ENCODE measurements at places on chromosomes 1 and 21.

DNA sequence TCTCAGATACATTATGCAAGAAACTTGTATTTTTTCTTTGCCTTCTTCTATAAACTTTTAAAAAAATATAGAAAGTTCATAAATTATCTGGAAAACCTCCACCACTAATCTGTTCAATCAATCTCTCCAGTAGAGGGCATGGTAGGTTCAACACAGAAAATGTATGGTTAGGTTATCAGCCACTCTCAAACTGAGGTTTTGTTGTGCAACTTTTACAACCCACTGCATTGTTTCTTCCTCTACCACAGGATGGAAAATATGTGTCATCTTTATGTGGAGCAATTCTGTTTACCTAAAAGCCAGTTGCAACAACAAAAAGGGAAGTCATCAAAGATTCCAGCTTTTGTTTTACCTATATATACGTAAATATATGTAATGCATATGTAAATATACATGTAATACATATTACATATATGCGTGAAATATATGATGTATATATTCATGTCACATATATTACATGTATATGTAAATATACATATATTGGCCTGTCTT, 3.0 kb upstream of the RGS2 start:
- DNase-seq: peak; percentile 41

DNA sequence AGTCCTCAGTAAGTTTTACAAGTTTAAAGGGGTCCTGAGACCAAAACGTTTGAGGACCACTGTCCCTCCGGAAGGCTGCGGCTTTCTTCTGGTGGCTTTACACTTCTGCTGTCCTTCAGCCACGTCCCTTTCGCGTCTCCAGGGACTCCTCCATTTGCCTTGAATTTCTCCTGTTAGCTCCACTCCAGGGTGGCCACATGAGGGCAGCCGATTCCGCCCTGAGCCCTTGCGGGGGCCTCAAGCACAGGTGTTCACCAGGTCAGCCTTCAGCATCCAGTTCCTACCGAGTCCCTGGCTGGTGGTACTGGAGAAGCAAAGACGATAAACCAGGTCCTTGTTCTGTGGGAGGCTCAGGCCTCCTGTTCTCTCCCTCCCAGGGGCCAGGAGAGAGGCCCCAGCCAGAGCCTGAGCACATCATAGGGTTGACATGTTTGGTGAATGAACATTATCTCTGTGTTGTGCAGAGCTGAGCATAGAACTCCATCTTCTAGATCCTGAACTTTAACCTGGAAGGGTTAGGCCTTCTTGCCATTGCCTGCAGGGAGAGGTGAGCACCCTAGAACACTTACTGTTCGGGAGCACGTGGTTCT, 27.4 kb upstream of the COQ8A start:
- DNase-seq: peak; percentile 69

DNA sequence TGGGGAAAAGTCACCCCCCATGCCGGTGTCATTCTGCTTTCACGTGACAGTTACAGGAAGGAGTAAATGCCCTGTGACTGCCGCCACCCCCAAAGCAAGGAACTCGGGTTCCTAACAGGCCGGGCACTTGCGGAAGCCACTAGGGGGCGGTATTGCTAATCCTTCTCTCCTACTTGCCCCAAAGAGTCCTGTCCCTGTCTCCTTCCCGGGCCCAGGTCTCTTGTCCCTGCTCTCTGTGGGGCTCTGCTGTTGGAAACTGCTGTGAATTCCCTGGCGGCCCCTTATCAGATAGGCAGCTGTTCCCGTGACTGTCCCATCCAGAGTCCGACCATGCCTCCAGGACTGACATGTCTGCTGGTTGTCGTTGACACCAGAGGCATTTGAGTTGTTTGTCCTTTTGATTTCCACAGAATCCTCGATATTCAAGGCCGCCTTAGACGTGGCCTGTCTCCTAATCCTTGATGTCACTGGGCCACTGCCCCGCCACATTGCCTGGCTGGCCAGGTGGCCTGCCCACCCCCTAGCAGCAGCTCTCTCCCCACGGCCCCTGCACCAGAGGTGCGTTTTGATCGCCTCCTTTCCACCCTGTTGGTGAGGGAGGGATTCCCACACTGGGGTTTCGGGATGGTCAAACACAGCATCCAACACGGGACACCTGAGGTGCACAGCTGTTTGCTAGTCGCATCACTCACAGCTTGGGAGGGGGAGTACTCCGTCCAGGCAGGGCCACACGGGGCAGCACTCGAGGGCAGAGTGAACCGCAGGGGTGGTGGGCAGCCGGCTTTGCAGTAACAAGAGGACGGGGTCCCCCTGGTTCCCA, 37.3 kb downstream of the CHAF1B start:
- DNase-seq: peak; percentile 24

DNA sequence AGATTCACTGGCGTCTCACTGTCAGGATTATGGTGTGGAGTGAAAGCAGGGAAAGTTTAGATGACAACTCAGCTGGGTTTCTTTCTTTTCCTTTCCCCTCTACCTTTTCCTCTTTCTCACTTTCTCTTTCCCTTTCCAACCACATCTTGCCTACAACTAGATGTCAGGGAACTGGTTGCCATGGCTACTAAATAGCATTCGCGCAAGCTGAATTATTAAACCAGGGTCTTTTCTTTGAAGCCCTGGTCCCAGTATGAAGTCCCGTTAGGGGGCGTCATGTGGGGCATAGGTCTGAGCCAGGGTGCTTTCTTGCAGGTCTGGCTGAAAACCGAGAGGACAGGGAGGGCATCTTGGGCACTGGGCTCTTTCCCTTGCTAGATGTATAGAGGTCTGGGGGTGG, 168.4 kb upstream of the CACNA1E start:
- DNase-seq: no peak

GRCh38 chr1:231196728-231197127, 34.9 kb downstream of the TRIM67 start:
- no peak for DNase-seq

DNA sequence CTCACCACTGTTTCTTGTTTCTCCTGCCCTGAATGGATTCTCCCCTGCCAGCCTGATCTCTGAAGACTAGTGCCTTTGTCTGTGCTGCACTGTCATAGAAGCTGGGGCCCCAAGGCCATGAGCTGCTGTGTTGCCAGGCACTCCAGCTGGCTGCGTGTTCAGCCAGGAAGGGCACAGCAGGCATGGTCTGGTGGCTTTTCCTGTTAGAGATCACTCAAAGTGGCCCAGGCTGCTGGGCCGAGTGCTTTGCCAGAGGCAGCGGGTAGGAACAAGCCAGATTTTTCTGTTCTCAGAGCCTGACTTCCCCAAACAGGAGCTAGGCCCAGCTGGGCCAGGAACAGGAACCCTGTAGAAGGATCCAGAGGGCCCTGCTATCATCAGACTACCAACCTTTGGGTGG, 5.2 kb downstream of the ADPRS start:
- no peak for DNase-seq

DNA sequence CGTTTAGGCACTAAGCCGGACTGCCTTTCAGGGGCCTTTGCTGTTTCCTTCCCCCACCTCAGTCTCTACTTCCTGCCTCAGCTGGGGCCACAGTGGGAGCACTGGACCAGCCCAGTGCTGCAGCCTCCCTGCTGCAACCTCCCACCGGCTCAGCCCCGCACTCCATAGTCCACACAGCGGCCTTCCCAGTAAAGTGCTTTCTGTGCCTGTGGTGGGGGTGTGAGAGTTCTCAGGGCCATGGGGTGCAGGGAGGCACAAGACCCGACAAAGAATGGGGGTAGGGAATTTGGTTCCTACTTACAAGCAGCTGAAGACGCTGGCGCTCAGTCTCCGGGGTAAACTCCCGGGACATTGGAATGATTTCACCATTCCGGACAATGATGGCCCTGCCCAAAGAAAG, 3.5 kb downstream of the PPM1J start:
- DNase-seq: no peak

DNA sequence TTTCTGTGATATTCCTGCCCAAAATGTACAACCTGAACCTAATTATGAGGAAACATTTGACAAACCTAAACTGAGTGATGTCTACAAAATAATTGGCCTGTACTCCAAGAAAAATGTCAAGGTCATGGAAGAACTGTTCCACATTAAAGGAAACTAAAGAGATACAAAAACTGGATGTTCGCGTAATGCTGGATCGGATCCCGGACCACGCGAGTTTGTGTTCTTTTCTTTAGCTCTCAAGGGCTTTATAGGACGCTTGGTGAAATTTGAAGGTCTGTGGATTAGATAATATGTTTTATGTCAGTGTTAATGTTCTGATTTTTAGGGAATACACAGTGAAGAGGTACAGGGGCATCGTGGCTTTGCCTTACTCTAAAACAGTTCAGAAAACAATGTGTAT, 400.5 kb downstream of the CAMTA1 start:
- no peak for DNase-seq

DNA sequence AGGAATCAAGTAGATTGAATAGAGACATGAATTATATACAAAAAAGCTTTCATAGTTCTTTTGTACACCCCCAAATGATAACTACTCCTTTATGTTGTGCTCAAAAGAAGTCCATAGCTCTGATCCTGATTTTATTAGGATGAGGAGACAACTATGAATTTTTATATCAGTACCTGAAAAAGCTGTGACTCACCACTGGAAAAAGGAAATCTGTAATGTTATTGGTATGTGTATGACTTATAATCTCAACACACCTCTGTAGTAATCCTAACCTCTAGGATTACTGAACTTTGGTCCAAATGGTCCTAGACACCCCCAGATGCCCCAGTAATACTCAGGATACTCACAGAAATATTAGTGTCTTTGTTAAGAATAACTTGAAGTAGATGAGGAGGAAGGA, 10.2 kb downstream of the PRKAB2 start:
- no peak for DNase-seq

- DNase-seq: no peak
Observed at GRCh38 chr1:234866007-234866866, 256.3 kb upstream of the IRF2BP2 start.

DNA sequence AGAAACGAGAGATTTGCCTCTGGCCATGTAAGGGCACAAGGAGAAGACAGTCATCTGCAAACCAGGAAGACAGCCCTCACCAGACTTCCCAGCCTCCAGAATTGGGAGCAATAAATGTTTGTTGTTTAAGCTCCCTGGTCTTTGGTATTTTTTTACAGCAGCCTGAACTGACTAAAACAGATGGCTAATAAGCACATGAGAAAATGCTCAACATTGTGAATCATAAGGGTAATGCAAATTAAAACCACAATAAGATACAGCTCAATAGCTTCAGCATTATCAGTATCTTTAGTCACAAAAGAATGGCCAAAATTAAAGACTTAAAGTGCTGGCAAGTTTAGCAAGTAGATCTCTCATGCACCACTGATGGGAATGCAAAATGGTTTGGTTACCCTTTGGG, 11.7 kb downstream of the UBE2G2 start:
- no peak for DNase-seq

DNA sequence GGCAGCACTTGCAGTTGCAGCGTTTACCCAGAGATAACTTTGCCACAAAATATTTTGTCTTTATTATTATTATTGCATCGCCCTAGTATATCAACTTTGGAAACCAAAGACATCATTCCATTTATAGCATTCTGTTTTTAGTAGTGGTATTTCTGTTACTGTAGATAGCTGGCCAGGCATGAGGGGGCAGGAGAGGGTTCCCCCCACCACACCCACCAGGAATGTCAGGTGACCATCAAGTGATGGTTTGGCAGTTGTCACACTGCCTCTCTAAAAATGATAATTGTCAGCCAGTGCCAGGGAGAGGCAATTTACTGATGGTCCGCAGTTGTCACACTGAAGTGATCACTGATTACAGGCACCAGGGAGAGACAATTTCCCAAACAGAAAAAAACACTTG, 135.6 kb downstream of the TSEN15 start:
- no peak for DNase-seq

DNA sequence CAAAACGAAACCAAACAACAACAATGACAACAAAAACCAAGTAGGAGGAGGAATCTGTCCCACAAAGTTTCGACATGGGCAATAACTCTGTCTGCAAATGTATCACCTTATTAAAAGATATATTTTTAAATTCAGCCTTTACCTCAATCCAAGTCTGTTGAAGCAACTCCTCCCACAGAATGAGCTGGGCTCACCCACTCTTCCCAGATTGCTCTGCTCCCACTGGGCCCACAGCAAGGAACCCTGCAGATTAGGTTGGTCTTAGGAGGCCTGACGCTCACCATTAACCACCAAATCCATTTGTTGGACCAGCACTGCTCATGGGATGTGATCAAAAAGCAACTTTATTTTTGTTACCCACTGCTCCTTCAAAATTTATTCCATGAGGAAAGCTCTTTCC, 114.7 kb upstream of the CDC42BPA start:
- no peak for DNase-seq

GRCh38 chr1:34360574-34360973, 183.9 kb downstream of the C1orf94 start:
- DNase-seq: no peak

- no peak for DNase-seq
Observed at GRCh38 chr1:29839726-29840125, 603.4 kb downstream of the PTPRU start.

GRCh38 chr1:45583666-45584350, at the start of gene NASP:
Gene NASP (plus strand): TSS chr1:45584041. CDS start chr1:45584147, 106 bp downstream.
- peak; percentile 83 for DNase-seq

DNA sequence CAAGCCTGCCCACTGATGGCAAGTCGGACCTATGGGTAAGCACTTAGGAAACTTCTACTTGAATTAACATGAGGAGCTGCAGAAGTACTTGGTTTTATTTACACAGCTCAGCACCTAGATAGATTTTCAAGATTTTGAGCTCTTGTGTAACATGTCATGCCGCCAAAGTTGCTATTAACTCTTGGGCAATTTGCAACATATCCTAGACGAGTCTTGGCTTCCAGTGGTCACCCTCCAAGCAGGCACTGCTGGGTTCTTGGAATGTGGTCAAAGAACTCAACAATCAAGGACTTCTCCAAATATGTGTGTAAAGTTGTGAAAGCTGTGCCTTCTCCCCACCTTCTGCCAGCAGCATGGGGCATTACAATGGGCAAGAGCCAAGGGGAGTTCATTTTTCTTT, 17.8 kb upstream of the GUCA2B start:
- DNase-seq: no peak

- DNase-seq: no peak
Observed at GRCh38 chr1:187038784-187039183, 210.0 kb downstream of the PLA2G4A start.

- DNase-seq: peak; percentile 6
Observed at GRCh38 chr1:66633159-66633558, 99.2 kb downstream of the SGIP1 start.

GRCh38 chr1:93623875-93624274, 57.8 kb downstream of the BCAR3 start:
- DNase-seq: no peak

GRCh38 chr1:36365381-36365780, 20.3 kb downstream of the STK40 start:
- DNase-seq: peak; percentile 36

- no peak for DNase-seq
Observed at GRCh38 chr1:20259646-20260045, 31.0 kb upstream of the VWA5B1 start.

All from NCI-H524 (cell line).